ENCODE measurements at places on chromosomes 16 and 17.
A peak's percentile ranks its signal among the peaks of the same experiment; 100 is the strongest.

DNA sequence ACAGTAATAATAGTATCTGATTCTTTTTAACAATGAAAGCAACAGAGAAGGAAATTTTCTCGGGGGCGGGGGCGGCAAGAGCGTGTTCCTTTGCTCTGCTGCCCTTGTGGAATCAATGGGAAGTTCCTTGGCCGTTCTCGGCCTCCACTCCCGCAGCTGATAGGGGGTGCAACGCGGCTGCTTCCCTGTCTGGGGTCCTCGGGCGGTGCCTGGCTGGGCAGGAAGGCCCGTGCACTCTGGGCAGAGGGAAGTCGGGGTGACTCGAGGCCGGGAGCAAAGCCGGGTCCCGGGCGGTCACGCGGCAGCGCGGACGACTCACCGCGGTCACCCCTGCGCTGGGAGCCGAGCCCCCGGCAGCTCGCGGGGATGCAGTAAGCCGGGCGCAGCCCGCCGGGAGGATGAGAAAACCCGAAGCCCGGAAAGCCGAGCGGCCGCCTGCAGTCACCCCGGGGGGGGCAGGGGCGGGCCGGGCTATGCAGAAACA, 2.5 kb downstream of the TUBB3 start:
- DNase-seq, result no peak

- no peak for DNase-seq
These were observed 36.3 kb downstream of the SLC47A1 start for GRCh38 chr17:19569785-19570543.

GRCh38 chr16:89897204-89897603, 21.5 kb upstream of the MC1R start:
- DNase-seq, result no peak

DNA sequence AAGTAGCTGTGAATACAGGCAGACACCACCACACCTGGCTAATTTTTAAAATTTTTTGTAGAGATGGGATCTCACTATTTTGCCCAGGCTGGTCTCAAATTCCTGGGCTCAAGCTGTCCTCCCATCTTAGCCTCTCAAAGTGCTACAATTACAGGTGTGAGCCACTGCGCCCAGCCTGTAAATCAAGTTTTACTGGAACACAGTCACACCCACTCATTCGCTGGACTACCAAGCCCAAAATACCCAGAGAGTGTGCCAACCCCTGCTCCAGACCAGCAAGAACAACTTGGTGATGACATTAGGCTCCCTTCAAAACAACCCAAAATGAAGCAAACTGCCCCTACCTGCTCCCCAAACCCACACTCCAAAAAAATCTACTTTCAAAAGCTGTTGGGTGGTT, 36.0 kb downstream of the TVP23A start:
- no peak for DNase-seq

DNA sequence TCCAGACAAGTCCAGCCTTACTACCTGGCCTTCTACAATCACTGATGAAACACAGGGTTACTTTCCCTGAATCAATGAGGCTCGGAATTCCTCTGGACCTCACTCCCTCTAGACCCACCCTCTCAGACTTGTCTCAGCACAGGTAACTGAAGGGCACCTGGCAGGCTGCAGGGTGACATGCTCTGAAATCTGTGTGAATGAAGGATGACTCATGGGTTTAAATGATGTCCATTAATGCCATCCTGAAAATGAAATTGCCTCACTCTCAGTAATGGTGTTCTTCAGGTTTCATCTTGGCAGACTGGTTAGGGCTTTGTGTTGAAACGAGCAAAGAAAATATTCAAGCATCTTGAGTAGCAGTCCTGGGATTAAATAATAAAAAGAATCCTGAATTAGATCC, 134.4 kb downstream of the MAF start:
- no peak for DNase-seq

DNA sequence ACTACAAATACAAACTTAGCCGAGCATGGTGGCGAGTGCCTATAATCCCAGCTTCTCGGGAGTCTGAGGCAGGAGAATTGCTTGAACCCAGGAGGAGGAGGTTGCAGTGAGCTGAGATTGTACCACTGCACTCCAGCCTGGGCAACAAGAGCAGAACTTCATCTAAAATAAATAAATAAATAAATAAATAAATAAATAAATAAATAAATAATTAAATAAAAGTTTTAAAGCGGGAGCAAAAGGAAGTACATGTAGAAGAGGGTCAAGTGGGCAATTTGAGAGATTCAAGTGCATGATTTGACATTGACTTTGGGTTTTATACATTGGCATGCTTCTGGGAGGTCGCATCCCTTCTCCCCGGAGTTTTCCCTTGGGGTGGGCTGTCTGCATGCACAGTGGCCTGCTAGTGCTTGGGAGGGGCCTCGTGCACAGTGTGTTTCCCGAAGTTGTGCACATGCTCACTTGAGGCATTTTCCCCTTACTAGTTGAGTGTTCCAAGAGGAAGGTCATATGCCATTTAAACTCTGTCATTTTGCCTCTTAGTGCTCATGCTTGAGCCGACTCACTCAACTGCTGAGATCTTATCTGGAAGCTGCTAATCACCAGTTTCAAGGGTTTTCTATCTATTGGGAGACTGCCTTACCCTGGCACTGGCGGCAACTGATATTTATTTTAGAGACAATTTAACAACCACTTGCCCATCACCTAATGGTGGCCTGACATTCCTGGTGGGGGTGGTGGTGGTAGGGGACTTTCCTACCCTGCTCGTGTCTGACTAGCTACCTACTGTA, 193.2 kb upstream of the MPHOSPH6 start:
- DNase-seq, result no peak

DNA sequence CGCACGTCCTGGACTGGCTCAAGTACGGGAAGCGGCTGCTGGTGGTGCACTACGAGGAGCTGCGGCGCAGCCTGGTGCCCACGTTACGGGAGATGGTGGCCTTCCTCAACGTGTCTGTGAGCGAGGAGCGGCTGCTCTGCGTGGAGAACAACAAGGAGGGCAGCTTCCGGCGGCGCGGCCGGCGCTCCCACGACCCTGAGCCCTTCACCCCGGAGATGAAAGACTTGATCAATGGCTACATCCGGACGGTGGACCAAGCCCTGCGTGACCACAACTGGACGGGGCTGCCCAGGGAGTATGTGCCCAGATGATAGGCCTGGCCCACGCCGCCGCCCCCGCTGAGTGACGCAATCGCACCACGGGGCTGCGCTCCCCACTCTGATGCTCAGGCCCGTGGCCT, 50.2 kb downstream of the WSCD1 start:
- no peak for DNase-seq

DNA sequence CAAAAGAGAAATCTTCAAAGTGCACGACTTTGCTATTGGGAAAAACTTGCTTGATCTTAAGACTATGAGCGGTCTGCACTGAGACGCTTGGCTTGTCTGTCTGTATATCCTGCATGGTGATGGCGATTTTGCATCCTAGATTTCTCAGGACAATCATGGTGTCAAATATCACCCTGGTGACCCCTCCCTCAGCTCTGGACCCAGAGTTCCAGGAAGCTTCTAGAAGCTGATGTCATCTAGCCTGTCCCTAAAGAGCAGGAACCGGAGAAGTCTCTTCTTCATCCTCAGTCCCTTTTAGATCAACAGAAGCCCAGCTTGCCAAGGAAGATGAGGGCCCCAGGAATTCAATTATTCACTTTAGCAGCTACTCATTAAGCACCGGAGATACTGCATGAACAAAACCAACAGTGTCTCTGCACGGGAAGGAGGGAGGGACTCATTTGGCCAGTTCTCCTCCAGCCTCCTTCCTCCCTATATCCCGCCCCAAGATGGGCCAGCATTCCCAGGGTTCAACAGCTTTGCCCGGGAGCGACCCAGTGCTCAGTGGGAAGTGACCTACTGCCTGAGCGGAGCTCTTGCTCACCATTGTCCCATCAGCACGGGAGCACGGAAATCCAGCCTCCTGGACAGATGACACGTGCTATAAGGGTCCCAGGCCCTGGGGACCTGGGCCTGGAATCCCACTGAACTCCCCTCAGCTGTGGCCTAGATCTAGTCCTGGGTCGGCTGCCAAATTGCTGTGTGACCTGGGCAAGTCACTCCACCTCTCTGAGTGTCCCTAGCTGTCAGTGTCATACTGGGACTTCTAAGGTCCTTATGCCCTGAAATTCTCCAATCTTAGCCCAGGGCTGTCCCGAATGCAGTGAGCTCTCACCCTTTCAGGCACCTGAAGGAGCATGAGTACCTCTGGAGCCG, 3.8 kb downstream of the EMP2 start:
- no peak for DNase-seq

DNA sequence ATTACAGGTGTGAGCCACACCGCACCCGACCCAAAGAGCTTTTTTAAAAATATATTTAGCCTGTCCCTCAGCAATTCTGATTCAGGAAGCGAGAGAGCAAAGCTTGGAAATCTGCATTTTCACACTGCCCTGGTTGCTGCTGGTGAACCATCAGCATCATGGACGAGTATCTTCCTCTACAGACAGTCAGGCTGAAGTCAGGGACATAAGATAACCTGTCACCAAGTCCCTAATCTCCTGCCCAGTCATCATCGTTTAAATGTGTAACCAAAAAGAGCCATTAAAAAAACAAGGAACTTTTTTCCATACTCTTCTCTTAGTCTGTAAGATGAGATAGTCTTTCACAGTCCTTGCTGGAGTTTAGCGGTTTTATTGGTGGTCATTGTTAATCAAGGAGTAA, 6.7 kb downstream of the PMM2 start:
- DNase-seq, result no peak

GRCh38 chr17:1709971-1710806, at the start of gene TLCD2:
TSS of gene TLCD2 (minus strand) at chr17:1710377. CDS start at chr17:1710242, 135 bp downstream.
- DNase-seq, result peak; percentile 78

DNA sequence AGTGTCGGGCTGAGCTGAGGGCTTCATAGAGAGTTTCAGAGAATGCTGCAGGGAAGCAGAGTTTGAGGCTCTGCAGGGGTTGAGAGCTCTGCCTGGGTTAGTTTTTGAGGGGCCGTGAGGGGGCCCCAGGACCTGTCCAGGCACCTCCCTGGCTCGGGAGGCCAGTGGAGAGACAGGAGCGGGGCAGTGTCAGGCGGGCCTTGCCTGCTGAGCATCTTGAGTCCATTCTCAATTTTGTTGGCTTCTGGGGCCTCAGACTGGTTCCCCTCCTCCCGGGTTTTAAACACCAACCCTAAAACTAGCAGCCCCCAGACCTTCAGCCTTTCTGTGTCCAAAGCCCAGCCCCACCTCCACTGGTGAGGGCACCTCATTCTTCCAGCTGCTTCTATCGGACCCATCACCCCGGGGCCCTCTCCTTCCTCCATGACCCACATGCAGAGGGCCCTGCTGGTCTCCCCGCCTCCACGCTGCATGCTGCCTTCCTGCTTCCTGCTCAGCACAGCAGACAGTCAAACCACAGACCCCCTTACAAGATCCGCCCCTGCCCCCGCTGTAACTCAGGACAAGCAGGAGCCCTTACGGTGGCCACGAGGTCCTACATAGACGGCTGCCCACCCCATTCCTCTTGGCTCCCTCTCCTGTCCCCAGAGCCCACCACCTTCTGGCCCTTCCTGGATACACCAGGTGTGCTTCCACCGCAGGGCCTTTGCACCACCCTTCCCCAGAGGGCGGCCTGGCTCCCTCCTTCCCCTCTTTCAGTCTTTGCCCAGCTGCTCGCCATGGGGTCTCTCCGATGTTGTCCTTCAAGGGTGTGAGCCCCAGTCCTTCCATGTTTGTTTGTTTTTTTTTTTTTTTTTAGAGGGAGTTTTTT, 3.8 kb downstream of the RNF213 start:
- DNase-seq, result no peak

DNA sequence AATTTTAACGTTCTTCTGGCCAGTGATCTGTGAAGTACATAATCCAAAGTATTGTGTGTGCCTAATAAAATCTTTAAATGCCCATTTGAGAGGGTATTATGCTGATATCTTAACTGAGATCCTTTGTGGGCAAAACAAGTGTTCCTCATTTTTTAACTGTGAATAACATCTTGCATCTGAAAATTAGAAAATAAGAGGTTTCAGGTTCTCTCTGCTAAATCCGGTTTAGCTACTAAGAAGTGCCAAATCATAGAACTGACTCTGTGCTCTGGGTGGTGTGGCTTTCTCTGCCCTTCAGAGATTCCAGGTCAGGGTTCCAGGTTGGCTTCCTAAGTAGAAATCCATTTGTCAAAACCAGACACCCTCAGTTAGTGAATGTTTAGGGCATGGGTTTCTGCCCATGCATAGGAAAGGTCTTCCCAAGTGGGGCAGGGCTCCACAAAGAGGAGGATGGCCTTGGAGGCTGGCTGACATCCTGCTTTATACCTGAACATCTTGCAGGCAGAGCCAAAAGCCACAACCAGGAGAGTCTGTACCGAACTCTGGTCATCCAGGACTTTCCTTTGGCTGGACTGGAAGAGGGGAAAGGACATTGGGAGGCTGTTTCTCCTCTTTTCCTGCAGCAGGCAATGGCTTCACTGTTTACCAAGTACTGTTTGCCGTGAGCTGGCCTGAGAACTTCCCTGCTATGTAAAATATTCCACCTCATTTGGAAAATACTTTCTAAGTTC, 8.5 kb downstream of the ALDH3A2 start:
- DNase-seq, result no peak

DNA sequence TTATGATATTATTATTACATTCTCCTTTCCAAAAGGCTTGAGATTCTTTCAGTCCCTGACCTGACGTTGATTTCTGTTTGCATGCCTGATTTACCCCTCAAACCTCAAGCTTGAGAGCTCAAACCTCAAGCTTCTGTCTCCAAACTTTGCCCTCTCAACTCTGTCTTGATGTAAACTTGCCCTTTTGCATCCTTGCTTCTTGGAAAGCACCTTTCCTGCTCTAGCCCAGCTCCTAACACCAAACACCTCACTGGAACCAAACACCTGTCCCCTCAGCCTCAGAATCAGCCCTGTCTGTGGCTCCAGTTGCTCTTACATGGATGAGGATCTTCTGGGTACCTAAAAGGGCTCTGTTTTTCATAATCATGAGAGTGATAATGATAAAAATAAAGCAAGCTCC, 109.2 kb downstream of the GP2 start:
- DNase-seq, result no peak

- no peak for DNase-seq
These were observed 13.3 kb downstream of the WFIKKN2 start for GRCh38 chr17:50848711-50849110.

- DNase-seq, result no peak
These were observed 4.1 kb downstream of the SLC16A5 start for GRCh38 chr17:75091855-75092327.

- DNase-seq, result no peak
These were observed 28.5 kb downstream of the SMIM36 start for GRCh38 chr17:55482591-55483389.

DNA sequence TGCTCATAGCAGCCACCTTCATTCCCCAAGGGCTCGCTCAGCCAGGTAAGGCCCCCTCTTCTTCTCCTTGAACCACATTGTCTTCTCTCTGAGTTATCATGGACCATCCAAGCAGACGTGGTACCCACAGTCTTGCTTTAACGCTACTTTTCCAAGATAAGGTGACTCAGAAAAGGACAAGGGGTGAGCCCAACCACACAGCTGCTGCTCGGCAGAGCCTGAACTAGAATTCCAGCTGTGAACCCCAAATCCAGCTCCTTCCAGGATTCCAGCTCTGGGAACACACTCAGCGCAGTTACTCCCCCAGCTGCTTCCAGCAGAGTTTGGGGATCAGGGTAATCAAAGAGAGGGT, 272 bp downstream of the CCL2 start:
- DNase-seq, result peak; percentile 49

- no peak for DNase-seq
These were observed 16.7 kb downstream of the RFFL start for GRCh38 chr17:35046740-35047283.

GRCh38 chr17:42120770-42121769, at the start of gene KAT2A:
TSS of gene KAT2A (minus strand) at chr17:42121367. CDS start at chr17:42121304, 63 bp downstream.
- DNase-seq, result peak; percentile 65

Measured in right kidney (tissue), 9 donors.